ENCODE measurements at places on chromosomes 3 and 15.

- DNase-seq = no peak
These were observed 5.5 kb downstream of the WDR73 start for GRCh38 chr15:84648539-84648938.

DNA sequence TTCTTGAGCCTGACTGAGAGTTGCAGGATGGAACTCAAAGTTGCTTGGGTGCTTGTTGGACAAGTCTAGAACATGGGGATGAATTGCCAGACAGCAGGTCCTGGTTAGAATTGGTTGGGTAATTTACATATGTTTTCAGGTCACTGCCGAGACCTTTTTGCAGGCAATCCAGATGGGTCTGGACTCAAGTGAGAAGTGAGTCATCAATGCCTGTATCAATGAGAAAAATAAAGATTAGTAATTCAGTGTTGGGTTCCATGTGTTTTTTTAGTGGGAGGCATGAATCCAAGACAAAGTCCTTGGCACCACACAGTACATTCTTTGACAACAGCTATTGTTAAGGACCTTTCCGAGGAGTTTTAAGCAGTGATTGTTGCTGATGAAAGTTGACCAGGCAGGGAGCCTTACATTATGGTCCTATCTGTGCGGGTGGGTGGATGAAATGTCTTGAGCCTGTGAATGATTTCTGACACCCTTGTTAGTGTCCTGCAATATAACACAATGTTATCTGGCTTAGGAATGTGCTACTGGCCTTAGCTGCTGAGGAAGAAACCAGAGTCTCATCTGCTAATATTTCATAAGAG, 77.7 kb downstream of the CRYGS start:
- no peak for DNase-seq

GRCh38 chr3:171551296-171551695, 91.1 kb upstream of the TNIK start:
- DNase-seq = no peak

GRCh38 chr15:70636540-70637165, 126.7 kb downstream of the UACA start:
- DNase-seq = no peak

Measured in stimulated activated CD8-positive, alpha-beta memory T cell treated with anti-CD3 and anti-CD28 coated beads, Interleukin-7, amount 100 ng/mL, for 4 hours (primary cell).